Hematopoietic multipotent progenitor cell treated with erythropoietin and hydrocortisone succinate and interleukin-3 and kit ligand, for 4 days (in vitro differentiated cells): ENCODE measurements at places on chromosomes 4 and X.
A peak's percentile ranks its signal among the peaks of the same experiment; 100 is the strongest.

- no peak for DNase-seq
Observed at GRCh38 chr4:119510395-119511149, 118.0 kb downstream of the PDE5A start.

DNA sequence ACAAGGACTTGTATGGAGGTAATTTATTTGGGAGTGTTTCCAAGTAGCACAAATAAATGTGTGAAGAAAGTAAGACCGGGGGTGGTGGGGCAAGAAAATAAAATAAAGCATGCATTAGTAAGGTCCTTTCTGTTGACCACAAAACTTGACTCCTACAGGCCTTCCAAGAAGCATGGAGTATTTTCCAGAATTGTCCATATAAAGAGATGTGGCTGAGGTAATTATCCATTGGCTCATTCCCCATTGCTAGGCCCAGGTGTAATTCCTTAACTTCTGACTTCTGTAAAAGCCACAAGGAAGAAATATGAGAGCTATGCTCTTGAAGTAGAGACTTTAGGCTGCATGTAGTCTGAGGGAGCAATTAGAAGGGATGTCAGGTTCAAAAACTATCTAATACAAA, 430.5 kb upstream of the PABPC4L start:
- DNase-seq, result no peak

DNA sequence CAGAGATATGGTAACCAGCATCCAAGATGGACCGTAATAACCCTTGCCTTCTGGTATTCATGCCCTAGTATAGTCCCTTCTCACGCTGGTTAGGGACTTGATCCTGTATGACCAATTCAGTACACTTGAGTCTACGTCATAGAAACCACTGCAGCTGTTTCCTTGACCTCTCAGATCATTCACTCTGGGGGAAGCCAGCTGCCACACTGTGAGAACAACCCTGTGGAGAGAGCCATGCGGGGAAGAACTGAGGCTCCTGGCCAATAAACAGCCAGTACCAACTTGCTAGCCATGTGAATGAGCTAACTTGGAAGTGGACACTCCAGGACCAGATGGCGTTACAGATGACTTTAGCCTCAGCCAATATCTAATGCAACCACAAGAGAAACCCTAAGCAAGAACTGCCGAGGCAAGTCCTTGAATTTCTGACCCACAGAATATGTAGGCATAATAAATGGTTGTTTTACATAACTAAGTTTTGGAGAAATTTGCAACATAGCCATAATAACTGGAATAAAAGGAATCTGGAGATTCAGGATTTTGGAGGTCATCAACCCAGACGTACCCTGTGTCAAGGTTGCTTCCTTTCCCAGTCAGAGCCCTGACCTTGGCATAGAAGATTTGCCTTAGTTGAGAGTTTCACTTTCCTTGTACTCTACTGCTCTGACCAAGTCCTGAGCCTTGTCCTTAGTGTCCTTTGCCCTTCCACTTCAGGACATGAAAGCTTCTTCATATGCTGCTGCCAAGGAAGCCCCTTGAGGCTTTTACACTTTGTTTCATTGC, 87.3 kb upstream of the ZNF81 start:
- DNase-seq, result no peak

DNA sequence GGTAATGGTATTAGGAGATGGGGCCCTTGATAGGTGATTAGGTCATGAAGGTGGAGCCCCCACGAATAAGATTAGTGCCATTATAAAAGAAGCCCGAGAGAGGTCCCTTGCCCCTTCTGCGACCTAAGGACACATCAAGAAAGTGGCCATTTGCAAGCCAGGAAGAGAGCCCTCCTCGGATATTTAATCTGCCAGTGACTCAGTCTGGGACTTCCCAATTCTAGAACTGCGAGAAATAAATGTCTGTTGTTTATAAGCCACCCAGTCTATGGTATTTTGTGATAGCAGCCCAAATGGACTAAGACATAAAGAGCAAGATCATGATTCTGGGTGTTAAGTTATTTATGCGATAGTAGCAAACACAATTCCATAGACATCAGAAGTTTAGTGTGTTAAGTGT, 192.2 kb downstream of the LDB2 start:
- DNase-seq, result no peak

DNA sequence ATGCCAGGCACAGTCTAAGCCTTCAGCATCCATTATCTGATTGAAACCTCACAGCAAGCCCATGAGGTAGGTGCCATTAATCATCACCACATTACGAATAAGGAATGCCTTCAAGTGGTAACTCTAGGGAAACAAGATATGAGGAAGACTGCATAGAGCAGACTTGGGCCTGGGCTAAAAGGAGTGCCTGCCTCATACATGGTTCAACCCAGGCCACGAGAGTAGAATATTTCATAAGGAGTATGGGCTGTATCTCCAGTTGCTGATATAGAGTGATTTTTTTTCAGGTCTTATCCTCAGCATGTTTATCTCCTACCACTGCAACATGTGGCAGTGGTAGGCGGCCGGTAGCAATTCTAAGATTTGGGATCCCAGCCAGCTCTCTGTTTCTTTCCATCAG, 51.7 kb downstream of the ATP11C start:
- peak; percentile 41 for DNase-seq

DNA sequence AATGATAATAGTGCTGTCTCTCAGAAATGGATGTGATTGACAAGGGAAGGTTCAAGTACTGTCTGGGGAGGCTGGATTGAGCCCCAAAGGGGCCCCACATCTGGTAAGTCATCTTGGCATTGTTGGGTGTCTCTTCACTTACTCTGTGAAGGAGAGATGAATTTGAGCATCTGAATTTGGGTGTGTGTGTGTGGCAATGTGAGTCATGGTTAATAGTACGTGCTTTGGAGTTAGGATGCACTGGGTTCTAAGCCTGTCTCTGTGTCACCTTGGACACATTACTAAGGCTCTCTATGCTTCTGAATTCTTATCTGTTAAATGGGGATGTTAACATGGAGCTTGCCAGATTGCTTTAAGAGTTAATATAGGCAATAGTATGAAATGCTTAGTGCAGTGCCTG, 80.4 kb downstream of the FRAS1 start:
- no peak for DNase-seq

GRCh38 chrX:65932173-65933084, 107.5 kb downstream of the VSIG4 start:
- DNase-seq, result peak; percentile 17

- DNase-seq, result no peak
Observed at GRCh38 chr4:150355858-150356455, 226.0 kb upstream of the MAB21L2 start.

GRCh38 chr4:1002131-1002630, 9.0 kb upstream of the SLC26A1 start:
- peak; percentile 65 for DNase-seq

DNA sequence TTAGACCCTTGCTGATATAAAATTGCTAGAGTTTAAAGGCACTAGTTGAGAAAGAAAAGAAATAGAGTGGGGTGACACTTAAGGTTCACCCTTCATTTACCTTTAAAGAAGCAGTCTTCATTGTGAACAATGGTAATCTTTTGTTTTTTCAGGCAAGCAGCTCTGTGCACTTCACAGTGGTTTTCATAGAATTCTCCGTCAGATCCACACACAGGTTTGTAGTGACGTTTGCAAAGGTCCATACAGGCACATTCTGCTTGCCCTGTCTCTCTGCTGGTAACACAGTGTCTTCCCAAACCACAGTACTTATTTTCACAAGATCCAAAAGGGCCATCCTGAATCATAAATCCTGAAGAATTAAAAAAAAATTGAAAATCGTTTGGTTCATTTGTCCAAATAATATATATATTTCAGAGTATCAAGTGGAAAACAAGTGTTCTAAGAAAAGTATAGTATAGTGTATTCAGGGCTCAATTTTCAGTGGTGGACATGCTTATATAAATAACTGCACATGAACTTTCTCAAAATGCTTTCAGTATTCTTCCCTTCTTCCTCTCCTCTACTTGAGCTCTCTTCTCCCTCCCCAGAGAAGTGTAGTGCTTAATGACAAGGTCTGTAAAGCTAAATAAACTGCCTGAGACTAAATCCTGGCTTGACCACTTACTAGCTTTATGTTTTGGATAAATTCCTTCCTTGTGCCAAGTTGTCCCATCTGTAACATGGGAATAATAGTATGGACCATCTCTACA, 243.3 kb downstream of the FSTL5 start:
- no peak for DNase-seq

DNA sequence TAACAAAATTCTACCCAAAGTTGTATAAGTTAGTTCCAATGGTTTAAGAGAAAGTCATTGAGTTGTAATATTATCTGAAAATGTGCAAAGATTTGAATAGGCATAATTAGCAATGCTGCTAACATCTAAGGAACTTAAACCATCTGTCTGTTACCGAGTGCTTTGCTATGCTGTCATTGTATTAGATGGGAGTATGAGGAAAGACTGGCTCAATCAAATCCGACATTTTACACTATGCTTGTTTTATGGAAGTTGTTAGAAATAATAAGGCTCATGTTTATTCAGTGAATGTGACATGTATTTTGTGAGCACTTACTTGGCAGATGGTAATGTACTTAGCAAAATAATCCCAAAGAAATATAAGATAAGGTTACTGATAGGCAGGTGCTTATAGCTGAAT, 1715.1 kb downstream of the PCDH7 start:
- DNase-seq, result no peak

DNA sequence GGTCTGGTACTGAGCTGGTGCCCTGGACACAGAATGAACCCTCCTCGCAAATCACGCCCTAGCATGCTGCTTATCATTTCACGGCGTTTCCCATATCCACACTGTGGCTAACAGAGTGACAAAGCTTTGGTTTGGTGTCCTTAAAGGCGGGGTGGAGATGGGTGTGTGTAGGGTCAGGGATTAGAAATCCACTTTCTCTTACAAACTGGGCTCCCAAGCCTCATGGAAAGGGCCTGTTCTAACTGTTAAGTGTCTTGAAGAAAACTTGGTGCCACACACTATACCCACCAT, 735 bp upstream of the CHRDL1 start:
- DNase-seq, result peak; percentile 10

GRCh38 chr4:632926-633325, 7.6 kb downstream of the PDE6B start:
- DNase-seq, result no peak

DNA sequence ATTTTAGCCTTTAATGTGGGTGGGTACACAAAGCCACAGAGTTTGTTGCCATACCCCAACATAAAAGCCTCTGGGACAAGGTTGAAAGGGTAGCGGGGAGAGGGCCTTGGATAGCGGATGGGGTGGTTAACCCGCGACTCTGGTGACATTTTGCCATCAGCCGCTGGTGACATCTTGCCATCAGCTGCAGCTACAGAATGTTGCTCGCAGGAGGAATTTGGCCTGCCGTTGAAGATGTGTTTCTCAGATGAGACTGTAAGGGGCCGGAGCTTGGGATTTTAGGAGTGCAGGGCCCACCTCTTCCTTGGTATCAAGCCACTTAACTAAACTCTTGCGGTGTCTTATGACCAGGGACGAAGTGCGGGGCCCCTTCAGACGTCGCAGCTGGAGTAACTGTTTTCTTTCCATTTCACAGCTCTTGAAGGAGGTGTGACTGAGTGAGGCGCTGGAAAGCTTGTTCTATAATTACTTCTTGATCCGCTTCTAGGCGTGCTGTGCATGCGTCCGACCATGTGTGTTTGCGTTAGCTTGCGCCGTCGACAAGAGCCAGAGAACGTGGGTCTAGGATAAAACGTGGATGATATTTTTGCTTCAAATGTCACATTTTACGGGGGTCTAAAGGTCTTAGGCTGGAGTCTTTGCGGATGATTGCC, 820 bp upstream of the RASL11B start:
- peak; percentile 17 for DNase-seq

GRCh38 chr4:7985891-7986441, 46.3 kb upstream of the AFAP1 start:
- no peak for DNase-seq
